NK-92 treated with Interleukin-12 subunit alpha and Interleukin-12 subunit beta, amount 100 ng/mL, for 24 hours (cell line): ENCODE measurements at places on chromosomes 4 and X.

- no peak for DNase-seq
Observed at GRCh38 chr4:3415471-3416141, 26.2 kb upstream of the HGFAC start.

- no peak for DNase-seq
Observed at GRCh38 chrX:48467281-48467761, 2.7 kb downstream of the SLC38A5 start.

GRCh38 chr4:19842471-19842870 is 409.2 kb upstream of the SLIT2 start:
- DNase-seq: no peak

DNA sequence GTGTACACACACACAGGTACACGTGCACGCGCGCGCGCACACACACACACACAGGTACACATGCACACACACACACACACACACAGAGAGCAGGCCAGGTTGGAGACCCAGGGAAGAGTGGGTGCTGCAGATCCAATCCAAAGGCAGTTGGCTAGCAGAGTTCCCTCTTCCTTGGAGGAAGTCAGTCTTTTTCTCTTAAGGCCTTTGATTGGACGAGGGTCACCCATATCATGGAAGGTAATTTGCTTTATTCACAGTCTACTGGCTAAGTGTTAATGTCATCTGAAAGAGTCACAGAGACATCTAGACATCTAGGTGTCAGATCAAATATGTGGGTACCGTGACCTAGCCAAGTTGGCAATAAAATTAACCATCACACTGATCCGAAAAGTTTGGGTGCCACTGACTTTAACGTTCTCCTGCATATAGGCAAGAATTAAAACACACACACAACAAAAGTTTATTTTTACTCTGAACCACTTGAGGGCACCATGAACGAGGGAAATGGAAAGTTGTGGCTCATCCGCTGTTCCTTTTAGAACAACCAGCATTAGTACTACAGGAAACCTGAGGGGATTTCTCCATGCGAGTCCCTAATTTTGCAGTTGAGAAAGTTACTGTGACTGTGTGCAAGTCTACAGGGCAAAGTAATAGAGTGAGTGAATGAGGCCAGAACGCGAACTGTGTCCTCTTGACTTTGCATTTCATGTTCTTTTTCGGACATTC is 66.0 kb upstream of the STOX2 start:
- no peak for DNase-seq

DNA sequence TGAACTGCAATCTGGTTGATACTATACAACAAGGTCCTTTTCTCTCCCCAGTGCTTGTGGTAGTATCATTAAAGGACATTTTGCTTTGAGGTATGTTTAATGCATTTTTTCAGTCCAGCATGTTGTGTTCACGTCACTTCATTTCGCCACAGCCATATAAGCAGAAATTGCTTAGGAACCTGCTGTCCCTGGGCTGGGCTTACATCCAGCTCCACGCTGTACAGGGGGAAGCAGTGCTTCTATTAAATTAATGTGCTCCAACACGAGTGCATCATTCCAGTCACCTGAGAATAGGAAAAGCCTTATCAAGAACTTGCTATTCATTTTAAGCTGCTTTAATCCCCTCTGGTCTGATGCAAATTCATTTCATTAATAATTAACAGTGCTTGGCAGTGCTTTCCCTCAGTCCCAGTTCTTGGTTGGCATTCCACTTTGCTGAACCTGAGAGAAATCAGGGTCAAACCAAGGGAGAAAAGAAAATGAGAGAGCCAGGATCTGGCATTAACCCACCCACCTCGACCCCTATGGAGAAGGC is 47.4 kb upstream of the PTCHD1 start:
- DNase-seq: no peak

- no peak for DNase-seq
Observed at GRCh38 chr4:140609548-140610425, 41.0 kb upstream of the UCP1 start.

DNA sequence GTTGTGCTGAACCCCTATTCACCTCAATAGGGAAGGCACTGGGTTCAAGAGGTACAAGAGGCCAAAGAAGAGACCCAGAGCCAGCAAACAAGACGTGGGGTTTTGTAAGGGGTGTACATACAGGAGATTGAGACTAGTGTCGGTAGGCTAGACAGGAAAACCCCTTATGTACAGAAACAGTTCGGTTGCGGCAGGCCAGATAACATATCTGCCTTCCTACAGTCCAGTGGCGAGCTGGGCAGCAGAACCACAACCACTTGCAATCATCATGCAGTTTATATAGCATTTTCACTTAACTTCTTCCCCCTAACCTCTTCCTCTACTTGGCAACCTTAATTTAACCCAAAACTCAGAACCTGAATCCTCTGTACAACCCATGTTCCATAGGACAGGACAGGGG is 422.2 kb downstream of the PDHA2 start:
- DNase-seq: no peak

DNA sequence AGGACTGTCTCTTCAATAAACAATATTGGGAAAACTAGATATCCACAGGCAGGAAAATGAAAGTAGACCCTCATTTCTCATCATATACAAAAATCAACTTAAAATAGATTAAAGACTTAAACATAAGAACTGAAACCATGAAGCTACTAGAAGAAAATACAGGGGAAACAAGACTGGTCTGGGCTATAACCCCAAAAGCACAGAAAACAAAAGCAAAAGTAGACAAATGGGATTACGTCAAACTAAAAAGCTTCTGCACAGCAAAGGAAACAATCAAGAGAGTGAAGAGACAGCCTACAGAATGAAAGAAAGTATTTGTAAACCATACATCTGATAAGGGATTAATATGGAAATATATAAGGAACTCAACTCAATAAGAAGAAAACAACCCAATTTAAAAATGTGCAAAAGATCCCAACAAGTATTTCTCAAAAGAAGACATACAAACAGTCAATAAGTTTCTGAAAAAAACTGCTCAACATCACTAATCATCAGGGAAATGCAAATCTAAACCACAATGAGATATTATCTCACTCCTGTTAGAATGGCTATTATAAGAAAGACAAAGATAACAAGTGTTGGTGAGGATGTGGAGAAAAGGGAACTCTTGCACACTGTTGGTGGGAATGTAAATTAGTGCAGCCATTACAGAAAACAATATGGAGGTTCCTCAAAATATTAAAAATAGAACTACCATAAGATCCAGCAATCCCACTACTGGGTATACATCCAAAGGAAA is 325.3 kb upstream of the RASGEF1B start:
- no peak for DNase-seq

DNA sequence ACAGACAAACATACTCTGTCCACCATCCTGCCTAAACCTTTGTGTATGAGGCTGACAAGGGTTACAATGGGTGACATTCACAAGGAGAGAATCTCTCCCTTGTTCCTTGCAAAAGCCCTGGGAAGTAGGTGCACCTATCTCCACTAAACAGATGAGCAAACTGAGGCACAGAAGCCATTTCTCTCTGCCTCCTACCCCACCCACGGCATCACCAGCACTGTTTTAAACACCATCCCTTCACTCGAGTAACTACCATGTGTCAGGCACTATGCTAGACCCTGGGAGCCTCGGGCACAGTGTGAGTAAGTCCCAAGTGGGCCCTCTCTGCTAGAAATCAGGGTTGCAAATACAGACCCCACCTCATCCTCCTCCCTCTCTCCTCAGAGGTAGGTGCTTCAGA is 899 bp downstream of the LYAR start:
- DNase-seq: no peak

DNA sequence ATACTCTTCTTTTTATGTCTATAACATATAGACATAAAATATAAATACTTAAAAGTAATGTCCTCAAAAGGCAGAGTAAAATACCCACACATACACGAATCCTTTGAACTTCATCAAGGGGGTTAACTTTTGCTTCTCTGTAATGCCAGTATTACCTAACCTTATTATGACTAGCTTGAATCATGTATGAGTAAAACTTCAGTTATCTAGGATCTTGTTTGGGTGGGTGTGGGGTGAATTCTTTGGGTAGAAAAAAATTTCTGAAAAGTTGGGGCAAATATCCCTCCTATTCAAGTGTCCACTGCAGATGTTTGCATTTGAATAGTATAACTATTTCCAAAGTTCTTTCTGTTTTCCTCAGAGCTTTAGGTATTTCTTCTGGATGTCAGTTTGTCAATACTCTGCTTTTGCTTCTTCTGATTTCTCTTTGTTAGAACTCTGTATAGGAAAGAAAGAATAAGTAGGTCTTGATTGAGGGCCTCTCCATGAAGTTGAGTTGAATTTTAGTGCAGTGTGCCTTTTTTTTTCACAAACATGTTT is 173.8 kb downstream of the ADGRL3 start:
- no peak for DNase-seq

GRCh38 chr4:74855879-74856278 is 61.6 kb upstream of the BTC start:
- DNase-seq: no peak
